ENCODE measurements at places on chromosomes 1 and 21.

DNA sequence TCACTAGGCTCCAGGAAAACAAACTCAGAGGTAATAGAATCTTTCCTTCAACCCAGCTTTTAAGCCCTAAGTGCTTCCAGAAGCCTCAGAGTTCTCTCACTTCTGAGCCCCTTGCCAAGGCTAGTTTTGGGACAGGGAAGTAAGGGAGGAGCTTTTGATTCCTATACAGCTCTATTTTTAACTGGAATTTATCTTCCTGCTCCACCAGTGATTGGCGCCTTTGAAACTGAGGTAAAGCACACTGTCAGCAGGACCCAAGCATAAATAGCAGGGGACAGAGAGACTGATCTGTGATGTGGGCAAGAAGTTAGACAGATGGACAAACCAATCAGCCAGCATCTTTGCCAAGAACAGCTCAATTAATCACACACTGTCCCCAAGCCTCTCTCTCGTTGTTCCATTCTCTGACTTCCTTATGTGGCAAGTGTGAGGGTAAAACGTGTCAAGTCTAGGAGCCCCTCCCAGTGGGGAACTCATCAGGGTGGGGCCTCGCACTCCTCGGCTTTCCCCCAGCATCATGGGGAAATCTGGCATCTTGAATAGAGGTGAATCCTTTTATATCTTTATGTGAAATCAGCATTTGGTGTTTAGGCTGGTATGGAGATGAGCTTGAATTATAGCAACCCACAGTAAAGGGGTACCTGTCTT lies 40.2 kb upstream of the MPZL1 start:
- DNase-seq = no peak

DNA sequence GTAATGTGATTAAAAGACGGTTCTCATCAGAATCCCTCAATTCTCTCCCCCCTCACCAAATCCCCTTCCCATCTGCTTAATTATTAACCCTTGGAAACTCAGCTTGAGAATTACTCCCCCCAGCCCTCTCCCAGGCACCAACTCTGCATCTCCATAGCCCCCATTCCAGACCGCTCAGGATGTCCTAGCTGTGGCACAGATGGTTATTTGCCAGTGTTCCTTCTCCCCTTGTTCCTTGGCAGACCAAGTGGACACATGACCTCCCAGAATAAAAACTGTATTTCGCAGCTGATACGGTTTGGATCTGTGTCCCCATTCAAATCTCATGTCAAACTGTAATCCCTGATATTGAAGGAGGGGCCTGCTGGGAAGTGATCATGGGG lies 14.6 kb downstream of the HENMT1 start:
- no peak for DNase-seq

DNA sequence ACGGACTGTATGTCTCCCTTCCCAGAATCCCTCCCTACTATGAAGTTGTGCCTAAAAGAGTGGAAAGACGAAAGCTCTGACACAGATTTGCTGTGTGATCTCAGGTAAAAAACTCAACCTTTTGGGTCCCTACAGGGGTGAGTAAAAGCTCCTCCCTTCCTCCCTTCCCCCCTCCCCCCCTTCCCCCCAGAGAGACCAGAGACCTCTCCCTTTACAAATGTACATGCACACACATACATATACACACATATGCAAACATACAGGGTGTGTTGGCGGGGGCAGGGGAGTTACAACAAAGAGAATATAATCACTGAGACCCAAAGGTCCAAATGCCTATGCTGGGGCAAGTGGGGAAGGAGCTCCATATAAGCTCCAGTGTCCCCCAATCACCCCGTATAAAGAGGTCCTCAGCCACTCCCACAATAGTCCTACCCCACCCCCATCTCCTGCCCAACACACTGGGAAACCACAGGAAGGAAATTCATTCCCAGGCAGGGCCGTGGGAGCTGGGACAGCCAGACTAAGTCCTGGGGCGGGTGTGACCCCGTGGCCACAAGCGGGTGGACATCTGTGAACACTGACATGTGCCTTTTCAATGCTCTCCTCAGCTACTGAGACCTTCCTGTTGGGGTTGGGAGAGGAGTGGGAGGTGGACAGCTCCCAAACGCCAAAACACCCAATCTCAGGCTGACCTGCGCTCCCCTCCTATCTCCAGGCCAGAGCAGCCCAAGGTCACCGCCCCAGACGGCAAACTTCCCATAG lies 2.0 kb downstream of the MEF2D start:
- DNase-seq = no peak

GRCh38 chr1:183444243-183444642 lies 26.1 kb upstream of the NMNAT2 start:
- DNase-seq = no peak

DNA sequence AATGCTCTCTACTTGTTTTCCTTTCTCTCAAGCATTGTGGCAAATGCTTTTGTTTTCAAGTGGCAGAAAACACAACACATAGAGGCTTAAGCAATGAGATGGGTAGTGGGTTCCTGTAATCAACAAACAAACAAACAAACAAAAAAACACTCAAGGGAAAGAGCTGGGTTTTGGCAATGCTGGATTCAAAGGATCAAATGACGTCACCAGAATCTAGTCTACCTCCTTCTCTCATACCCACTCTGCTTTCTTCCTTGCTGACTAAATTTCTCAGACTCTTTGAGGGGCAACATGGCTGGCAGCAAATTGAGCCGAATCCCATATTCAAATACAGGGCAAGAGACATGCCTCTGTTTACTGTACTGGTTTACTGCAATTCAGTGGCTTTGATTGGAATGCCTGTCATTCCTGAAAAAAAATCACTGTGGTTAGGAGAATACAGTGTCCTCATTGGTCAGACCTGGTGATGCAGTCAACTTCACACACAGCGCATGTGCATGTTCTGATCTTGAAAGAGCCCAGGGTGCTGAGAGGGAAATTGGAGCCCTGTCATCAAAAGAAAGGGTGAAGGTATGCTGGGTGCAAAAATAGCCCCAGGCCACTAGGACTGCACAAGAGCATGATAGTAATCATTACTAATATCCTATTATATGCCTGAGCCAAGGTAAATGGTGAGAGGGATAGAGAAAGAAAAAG lies 356.2 kb downstream of the KCTD3 start:
- no peak for DNase-seq

GRCh38 chr1:109716570-109717090 lies 4.6 kb downstream of the GSTM5 start:
- no peak for DNase-seq

GRCh38 chr1:193019442-193020026 lies 39.6 kb downstream of the UCHL5 start:
- no peak for DNase-seq

- no peak for DNase-seq
Measured at GRCh38 chr21:35249636-35250035, 200.5 kb upstream of the RUNX1 start.

DNA sequence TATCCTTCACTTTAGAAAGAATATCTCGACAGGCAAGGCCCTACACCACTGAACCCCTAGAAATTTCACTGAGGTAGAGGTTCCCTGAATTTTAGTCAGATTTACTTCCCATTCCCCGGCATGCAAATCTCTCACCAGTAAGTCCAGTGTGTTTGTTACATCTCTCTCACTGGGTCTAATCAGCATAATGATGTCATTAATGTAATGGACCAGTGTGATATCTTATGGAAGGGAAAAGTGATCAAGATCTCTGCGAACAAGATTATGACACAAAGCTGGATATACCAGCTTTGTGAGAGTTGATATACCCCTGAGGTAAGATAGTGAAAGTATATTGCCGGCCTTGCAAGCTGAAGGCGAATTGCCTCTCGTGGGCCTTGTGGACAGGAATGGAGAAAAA lies 7.9 kb downstream of the RNU11 start:
- no peak for DNase-seq

DNA sequence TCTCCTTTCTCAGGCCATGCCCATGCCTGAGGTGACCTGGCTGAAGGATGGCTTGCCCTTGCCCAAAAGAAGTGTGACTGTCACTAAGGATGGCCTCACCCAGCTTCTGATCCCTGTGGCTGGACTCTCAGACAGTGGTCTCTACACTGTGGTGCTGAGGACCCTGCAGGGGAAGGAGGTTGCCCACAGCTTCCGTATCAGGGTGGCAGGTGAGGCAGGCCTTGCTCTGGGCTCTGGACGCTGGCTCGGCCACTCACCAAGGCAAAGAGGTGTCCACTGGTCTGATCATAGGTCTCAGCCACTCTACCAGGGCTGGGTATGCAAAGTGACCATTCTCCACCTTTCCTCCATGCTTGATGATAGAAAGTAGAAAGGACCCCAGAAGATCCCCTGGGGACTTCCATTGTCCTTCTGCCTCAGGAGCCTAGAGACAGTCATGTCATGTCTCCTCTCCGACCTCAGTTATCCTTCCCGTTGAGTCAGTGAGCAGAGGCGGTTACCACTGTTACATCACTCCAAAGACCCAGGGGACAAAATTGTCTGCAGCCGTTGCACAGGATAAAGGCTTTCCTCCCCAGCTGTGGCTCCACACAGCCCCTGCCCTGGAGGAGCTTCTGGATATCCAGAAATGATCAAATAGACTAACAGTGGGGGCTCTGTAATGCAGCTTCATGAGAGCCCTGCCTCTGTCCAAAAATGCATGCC lies 34.2 kb downstream of the IGFN1 start:
- no peak for DNase-seq

- DNase-seq = no peak
Measured at GRCh38 chr1:53478502-53478818, 19.3 kb downstream of the DMRTB1 start.

GRCh38 chr1:110511436-110511835 lies 7.5 kb downstream of the KCNA10 start:
- no peak for DNase-seq

GRCh38 chr1:43557744-43558245 lies 27.1 kb downstream of the PTPRF start:
- no peak for DNase-seq

DNA sequence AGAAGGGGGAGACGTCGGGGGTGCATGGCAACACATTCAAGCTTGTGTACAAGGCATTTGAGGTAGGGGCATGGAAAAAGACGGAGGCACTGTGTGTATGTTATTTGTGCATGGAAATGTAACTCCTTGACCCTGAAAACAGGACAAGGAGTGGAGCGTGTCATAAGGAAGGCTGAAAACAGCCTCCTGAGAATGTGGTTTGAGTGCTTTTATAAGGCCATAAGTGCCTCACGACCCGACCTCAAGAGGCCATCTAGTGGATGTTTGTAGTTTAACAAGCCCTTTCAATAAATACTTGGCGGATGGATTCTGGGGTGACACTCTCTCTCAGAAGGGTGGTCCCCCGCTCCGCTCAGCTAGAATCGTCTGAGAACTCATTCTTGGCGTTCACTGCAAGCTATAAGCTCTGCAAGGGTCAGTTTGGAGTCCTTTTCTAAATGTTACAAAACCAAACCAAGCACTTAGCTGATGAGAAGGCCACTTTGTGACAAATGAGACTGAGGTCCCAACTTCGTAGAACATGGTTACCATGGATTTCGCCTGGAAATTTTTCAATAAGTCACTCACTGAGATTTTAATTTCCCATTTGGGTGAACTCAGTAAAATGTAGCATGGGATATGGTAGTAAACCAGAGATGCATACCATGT lies 38.8 kb upstream of the CLCA4 start:
- DNase-seq = no peak

DNA sequence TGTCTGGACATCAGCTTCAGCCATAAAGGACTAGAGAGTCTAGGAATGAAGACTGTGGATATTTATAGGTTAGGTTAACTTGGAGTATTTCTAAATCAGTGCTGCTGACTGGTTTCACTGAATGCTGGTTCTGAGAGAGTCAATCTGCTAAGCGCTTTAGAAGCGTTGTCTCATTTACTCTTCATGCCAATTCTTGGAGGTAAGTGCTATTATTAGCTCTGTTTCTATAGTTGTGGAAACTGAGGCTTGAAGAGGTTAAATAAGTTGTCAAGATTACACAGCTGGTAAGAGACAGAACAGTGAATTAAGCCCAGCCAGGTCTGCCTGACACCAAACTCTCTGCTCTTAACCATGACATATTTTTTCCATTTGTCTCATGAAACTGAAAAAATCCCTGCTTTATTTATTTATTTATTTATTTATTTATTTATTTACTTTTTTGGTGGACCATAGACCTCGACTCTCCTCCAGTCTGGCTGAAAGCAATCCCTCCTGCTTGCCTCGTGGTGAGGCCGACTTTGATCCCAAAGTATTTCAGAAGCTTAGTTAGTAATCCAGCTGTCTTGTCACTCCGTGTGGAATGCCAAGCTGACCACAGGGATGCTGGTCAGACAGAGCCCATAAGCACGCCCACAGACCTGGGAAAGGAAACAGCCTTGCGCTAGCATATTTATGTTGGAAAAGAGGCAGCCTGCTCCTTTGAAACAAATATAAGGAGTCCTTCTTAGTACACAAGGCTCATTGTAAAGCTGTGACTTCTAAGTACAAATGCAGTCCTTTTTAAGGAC lies 16.9 kb downstream of the NTMT2 start:
- DNase-seq = no peak

All from HEK293T (cell line).